ENCODE measurements at places on chromosomes 7 and 10.

DNA sequence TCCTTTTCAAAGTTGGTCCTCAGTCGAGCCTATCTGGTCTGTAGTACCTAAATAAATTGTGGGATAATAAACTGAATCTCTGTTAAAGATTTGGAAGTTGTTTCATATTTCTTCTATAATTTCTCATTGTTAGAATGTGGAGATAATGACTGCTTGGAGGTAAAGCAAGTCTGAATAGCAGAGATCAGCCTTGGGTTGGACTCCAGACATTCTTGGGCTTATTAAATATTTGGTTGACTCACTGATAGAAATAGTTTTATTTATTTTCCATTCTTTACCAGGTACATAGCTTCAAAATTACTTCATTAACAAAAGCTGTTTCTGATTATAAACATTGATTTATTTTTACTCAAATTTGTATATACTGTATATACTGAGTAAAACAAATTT is 34.3 kb downstream of the TPST1 start:
- DNase-seq, result no peak

GRCh38 chr7:141706239-141707064 is 1.7 kb upstream of the WEE2 start:
- DNase-seq, result no peak

- DNase-seq, result no peak
Observed at GRCh38 chr10:27242473-27242950, 1.9 kb upstream of the ACBD5 start.

DNA sequence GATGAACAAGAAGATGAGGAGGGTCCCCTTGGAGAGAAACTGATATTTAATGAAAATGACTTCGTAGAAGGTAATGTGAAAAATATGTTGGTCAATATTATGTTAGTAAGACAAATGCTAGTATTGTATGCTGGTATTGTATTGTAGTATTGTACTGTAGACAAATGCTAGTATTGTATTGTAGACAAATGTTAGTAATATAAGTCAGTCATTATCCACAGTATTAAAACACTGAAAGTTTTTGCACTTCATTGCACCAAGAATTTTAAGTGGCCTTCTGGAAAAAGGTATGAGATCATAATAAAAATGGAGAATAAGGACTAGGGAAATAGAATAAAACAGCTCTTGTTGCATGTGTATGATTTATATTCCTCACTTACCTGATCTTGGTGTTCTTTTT is 17.5 kb downstream of the CSGALNACT2 start:
- DNase-seq, result no peak

- no peak for DNase-seq
Observed at GRCh38 chr10:74244097-74244685, 93.2 kb downstream of the ADK start.

DNA sequence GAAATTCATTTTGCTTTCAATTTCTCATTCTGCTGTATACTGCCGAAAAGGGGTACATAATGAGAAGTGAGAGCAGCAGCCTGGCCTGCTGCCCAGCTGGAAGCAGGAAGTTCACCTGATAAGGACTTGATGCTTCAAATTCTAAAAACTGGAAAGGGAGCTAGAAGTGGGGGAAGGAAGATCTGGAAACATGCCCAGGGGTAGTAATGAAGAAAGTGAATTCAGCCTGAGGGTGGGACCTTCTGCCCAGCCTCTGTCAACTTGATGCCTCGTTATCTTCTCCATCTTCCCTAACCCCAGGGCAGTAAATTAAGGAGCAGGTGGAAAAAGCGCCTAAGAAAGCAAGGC is 69.4 kb downstream of the ARMH3 start:
- no peak for DNase-seq

GRCh38 chr7:90173127-90173844 is 19.0 kb downstream of the STEAP1 start:
- DNase-seq, result no peak
